D721Med (cell line): ENCODE measurements at places on chromosomes 2 and 18.
A peak's percentile ranks its signal among the peaks of the same experiment; 100 is the strongest.

GRCh38 chr2:205731583-205731981 is 49.3 kb downstream of the NRP2 start:
- no peak for DNase-seq

GRCh38 chr18:46042571-46043123 is 29.4 kb downstream of the PSTPIP2 start:
- no peak for DNase-seq

- no peak for DNase-seq
Observed at GRCh38 chr2:64651590-64651989, 2.1 kb downstream of the SERTAD2 start.

- no peak for DNase-seq
Observed at GRCh38 chr2:144401036-144401435, 118.9 kb downstream of the ZEB2 start.

- no peak for DNase-seq
Observed at GRCh38 chr2:66960161-66960560, 437.0 kb upstream of the ETAA1 start.

DNA sequence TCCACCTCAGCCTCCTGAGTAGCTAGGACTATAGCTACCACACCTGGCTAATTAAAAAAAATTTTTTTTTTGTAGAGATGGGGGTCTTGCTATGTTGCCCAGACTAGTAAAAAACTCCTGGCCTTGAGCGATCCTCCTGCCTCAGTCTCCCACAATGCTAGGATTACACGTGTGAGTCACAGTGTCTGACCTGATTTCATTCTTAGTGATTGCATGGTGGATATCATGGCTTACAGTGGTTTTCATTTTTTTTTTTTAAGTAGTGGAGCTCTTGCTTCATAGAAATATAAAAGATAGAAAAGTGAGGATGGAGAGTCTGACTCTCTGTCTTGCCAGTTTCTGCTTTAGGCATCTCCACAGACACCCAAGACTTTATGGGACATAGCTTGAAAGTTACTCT is 83.6 kb downstream of the CDC42EP3 start:
- no peak for DNase-seq

GRCh38 chr2:240646176-240646899 is 21.1 kb downstream of the GPR35 start:
- DNase-seq = peak; percentile 7

GRCh38 chr2:20348542-20348941 is 2.1 kb downstream of the PUM2 start:
- no peak for DNase-seq

GRCh38 chr18:50622320-50622719 is 62.4 kb downstream of the MAPK4 start:
- no peak for DNase-seq

- DNase-seq = no peak
Observed at GRCh38 chr18:62388855-62389760, 64.0 kb downstream of the TNFRSF11A start.

DNA sequence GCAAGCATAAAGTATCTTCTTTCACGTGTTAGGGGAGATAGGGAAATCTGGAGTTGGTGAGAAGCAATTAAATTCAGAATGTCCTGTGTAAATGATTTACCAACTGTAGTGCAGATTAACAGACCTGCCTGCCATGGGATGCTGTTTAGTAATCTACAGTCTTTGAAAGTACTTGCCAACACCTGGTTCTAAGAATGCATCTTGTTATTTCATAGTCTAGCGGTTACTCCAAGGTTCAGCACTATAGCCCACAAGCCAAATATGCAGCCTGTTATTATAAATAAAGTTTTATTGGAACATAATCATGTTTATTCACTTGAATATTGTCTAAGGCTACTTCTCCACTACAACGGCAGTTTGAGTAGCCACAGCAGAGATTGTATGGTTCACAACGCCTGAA is 100.8 kb downstream of the OSBPL6 start:
- DNase-seq = no peak

DNA sequence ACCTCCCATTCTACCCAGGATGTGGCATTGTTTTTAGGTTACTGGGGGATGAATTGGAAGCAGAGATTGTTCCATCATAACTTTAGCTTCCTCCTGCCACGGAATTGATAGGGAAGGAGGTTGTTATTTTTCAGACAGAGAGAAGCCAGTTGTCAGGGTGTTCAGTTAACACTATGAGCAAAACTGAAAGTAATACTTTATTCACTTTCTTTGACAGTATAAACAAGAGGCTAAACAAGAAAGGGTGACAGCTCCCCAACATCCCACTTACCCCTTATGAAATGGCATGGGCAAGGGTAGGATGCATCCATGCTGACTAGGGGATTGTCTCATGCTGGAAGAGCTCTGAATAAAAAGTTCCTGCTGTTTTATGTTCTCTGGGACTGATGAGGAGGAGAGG is 36.4 kb upstream of the GAREM1 start:
- no peak for DNase-seq

DNA sequence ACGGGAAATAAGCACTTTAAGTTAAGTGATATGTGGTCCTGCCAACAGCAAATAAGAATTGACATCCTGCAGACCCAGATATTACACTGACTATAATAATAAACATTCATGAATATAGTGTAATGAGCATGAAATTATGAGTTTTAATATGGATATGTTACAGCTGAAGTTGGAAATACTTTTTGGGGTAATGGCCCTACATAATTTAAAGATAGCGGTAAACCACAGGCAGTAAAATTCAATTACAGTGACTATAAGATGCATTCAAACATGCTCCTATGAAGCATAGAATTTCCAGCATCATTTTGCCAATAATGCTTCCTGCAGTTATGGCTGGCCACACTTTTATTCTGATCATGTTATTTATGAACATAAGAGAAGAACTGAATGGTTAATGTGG is 49.4 kb upstream of the LRRTM4 start:
- no peak for DNase-seq

DNA sequence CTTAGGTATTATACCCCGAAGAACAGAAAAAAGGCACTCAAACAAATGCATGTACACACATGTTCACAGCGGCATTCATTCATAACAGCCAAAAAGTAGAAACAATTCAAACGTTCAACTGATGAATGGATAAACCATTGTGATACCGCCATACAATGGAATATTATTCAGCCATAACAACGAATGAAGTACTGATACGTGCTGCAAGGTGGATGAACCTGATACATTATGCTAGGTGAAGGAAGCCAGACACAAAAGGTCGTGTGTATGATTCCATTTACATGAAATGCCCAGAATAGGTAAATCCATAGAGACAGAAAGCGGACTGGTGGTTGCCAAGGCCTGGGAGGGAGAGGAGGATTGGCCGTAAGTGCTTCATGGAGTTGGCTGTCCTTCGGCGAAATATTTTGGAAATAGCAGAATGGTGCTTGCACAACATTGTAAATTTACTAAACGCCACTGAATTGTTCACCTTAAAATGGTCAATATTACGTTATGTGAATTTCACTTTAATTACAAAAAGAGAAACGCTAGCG is 750 bp upstream of the RMP24 start:
- no peak for DNase-seq

- DNase-seq = no peak
Observed at GRCh38 chr2:67130531-67131256, 266.4 kb upstream of the ETAA1 start.

DNA sequence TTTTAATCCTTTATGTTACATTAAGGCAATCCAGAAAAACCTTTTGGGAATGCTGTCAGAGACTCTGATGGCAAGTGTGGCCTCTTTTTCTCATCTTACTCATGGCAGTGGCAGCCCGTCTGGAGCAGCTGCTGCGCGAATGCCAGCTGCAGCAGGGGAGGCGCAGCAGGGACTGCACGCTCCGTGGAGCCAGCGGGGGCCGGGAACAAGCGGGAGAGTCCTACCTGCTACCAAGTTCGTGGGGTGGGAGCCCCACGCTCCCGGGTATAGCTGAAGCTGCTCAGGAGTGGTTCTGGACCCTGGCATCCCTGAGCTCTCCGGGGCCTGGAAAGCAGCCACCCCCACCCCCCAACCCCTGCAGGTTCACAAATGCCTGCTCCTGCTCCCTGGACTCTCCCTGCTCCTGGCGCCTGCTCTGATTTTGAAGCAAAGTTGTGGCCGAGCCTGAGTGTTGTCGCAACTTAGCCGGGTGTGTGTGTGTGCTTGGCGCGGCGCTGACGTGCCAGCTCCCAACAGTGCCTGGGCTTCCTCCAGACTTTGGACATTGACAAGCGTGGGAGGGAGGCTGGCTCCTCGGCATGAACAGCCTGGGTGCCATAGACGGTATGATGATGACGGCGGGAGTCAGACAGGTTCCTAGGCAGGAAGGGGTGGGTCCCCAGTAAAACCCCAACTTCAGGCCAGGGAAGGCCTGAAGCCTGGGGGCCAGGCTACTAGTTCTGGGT is 21.7 kb downstream of the TMX3 start:
- no peak for DNase-seq

- no peak for DNase-seq
Observed at GRCh38 chr2:99417396-99417795, 72.4 kb downstream of the REV1 start.

- DNase-seq = no peak
Observed at GRCh38 chr18:52546686-52547346, 206.8 kb downstream of the DCC start.

GRCh38 chr2:121558329-121558728 is 27.6 kb downstream of the RNU4ATAC start:
- DNase-seq = no peak

GRCh38 chr2:215527736-215528135 is 91.9 kb upstream of the FN1 start:
- DNase-seq = no peak

DNA sequence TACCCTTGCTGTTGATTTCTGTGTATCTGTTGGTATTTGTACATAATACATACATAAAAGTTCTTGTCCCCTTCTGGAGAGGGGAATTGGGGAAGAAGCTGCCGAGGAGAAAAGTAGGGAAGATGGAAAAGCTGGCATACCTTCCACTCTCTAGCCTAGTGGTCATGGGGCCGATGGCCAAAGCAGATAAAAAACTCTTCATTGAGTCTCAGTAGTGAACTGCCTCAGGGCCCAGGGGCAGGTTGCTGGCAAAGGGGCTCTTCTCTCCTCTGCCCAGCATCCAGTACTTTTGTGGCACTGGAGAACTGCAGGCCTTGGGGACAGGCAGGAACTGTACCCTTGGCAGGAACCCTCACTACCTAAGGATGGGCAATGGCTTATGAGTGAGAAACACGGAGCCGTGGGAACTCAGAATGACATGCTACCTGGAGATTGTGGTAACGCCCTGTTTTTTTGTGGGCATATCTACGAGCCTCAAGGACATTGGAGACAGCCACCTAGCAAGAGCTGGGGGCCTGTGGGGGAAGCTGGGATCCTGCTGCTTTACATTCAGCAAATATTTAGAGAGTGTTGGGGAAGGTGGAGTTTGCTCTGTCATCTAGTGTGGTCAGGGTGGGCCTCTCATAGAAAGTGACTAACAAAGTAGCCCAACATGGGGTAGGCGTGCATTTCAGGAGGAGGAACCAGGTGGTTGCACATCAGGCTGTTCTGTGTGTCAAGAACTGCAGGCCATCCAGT is 22.6 kb upstream of the ITGB6 start:
- no peak for DNase-seq

GRCh38 chr2:2575870-2576386 is 244.9 kb upstream of the MYT1L start:
- DNase-seq = no peak

GRCh38 chr18:35174093-35174731 is 66.6 kb upstream of the ZNF397 start:
- DNase-seq = no peak

- no peak for DNase-seq
Observed at GRCh38 chr2:71559080-71559827, 105.9 kb downstream of the DYSF start.

- peak; percentile 39 for DNase-seq
Observed at GRCh38 chr18:61333271-61333745, at the start of gene CDH20. CDH20 (plus strand) TSS chr18:61333430.

DNA sequence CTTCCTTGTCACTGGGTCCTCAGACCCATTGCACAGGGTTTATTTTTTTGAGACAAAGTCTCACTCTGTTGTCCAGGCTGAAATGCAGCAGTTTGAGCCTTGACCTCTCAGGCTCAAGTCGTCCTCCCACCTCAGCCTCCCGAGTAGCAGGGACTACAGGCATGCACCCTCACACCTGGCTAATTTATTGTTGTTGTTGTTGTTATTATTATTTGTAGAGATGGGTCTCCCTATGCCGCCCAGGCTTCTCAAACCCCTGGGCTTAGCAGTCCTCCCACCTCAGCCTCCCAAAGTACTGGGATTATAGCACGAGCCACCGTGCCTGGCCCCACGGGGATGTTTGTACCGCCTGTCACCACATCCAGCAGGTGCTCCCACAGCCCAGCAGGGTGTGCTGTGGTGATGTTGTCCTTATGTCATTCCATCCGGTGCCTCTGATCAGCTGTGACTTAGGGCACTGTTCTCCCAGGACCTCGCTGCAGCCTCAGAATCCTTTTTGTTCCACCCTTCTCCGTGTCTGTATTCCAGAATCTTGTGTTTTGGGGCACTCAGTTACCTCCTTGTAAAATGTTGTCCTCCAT is 182.3 kb downstream of the INO80D start:
- DNase-seq = no peak

GRCh38 chr2:190467575-190468083 is 59.5 kb downstream of the MFSD6 start:
- DNase-seq = no peak

- DNase-seq = no peak
Observed at GRCh38 chr2:7165736-7166135, 248.5 kb downstream of the RNF144A start.

GRCh38 chr2:216023055-216023648 is 9.8 kb upstream of the MREG start:
- DNase-seq = peak; percentile 48

DNA sequence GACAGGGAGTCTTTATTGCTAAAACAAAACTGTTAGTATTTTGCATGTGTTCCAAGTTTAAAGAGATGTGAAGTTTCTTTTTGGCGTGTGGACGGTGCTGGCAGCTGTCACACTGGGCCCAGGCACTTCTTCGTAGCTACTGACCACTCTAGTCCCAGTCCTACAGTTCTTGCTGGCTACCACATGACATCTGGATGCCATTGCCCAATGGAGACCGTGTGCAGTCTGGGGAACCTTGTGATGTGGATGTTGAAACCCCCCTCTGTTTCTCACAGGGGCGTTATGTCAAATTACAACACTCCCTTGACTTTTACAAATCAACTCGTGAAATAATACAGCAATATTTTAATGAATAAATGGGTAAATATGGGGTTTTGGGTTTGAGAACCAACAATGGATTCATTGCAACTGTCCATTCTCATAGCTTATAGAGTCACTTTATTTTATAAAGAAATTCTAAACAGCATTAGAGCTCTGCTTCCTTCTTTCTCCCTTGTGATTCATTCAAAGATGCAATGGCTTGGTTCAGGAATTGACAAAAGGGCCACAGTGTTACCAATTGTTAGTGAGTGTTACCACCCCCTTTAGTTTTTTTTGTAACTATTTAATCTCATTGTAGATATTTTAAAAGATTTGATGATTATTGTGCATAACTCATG is 1.2 kb downstream of the GPD2 start:
- no peak for DNase-seq

- no peak for DNase-seq
Observed at GRCh38 chr2:152573168-152573567, 144.1 kb downstream of the PRPF40A start.
